Hepatocyte (in vitro differentiated cells): ENCODE measurements at places on chromosomes 5 and 9.

DNA sequence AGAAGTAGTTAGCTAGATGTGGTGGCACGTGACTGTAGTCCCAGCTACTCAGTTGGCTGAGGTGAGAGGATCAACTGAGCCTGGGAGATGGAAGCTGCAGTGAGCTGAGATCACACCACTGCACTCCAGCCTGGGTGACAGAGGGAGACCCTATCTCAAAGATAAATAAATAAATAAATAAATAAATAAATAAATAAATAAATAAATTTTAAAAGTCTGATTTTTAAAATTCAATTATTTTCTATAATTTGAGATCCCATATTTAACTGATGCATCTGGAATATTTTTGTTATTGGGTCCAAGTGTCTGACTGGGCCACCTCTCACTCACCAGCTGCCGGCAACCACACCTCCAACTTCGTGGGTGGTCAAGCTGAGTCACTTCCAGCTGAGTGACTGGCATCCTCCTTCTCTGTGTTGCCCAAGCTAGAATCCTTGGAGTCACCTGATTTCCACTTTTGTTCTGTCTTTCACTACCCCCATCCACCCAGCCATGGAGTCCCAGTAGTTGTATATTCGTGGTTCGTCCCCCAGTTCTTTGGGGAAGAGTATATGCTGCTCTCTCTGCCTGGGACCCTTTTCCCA lies 70.9 kb downstream of the EGFLAM start:
- DNase-seq: no peak

DNA sequence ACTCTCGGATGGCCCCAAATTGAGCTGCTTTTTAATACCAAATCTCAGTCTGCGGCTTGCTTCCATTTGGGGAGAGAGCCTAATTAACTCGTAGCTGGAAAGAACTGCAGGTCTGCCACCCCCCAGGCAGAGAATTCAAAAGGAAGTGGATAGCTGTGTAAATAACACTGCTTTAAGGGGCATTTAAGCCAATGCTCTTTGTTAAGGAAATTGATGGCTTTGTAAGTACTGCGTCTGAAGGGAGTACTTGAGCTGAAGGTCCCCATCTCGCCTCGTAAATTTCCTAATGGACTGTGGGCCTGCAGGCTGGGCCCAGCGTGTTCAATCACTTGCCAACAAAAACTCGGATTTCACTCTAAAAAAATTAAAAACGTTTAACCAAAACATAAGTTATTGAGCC lies 132.7 kb downstream of the PAPPA start:
- DNase-seq: peak; percentile 32

GRCh38 chr9:120413121-120414048 lies 166.6 kb downstream of the CDK5RAP2 start:
- DNase-seq: no peak

GRCh38 chr5:167643631-167644280 lies 647.7 kb upstream of the WWC1 start:
- DNase-seq: no peak

DNA sequence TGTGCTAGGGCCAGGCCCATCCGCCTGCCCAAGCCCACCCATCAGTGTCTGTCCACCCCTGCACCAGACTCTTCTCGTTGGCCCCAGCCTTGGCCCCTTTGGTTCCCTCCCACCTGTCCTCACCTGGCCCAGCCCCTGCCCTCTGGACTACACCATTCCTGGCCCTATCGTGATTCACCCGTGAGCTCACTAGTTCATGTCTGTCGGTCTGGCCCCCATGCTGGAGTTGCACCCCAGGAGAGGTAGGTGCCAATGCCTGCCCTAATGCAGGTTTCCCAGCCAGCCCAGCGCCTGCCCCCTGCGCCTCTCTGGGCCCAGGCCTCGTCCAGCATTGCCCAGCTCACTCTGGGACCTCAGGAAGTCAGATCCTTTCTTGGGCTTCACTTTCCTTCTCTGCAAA lies 115.4 kb upstream of the LMX1B start:
- no peak for DNase-seq

- peak; percentile 40 for DNase-seq
These were observed 97.9 kb upstream of the MAMDC2 start for GRCh38 chr9:69945671-69946141.

GRCh38 chr5:122915717-122916461 lies 70.5 kb downstream of the SNX24 start:
- no peak for DNase-seq
